CD4-positive, alpha-beta T cell treated with Interleukin-17A for 4 hours (primary cell): ENCODE measurements at places on chromosomes 5 and 9.

- no peak for DNase-seq
These were observed 39.9 kb downstream of the NEURL1B start for GRCh38 chr5:172680921-172681320.

DNA sequence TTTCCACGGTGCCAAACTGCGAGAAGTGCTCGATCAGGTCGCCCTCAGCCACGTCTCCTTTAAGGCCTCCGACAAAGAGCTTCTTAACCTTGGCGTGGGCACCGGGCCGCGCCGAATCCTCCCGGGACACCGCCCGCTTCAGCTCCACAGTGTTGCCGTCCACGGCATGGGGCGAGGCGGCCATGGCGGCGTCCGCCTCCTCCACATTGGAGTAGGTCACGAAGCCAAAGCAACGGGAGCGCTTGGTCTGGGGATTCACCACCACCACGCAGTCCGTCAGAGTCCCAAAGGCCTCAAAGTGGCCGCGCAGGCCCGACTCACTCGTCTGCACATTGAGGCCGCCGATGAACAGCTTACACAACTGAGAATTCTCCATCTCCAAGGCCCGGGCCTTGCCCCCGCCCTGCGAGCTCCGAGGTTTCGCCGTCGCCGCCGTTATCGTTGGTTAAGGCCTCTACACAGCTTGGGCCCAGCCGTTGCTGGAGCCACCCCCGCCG, 424 bp downstream of the HNRNPA0 start:
- DNase-seq = no peak

DNA sequence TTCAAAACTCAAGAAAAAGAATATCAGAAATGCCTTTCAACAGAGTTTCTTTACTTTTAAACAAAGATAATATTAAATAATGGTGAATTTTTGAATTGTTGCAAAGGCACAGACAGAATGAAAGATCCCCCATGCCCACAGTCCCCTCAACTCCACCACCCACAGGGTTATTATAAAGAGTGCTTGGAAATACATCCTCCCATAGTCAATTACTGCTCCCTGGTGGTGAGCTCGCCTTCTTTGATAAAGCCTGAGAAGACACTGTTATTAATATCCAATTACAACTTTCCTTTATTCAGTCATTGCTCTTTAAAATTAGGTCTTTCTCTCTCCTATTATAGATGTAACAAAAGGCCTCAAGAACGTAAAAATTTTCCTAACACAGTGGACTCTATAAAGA, 490.2 kb upstream of the RORB start:
- no peak for DNase-seq

DNA sequence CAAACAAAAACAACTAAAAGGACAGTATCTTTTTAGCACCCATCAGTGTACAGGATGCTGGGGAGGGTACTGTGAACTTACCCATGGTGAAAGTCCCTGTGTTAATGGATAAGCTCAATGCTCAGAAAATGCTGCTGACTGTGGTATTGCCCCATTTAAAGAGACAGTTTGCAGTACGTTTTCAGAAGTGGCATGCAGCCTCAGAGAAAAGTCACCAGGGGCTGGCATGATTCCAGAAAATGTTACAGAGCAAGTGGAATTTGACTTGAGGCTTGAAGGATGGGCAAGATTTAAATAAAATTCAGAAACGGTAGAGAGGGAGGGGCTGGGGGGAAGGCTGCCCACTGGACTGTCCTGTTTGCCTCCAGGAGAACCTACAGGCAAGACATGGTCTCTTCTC, 7.2 kb downstream of the S1PR3 start:
- no peak for DNase-seq

GRCh38 chr5:57494104-57495098, 11.8 kb upstream of the ACTBL2 start:
- DNase-seq = peak; percentile 77

GRCh38 chr5:16179936-16180788, 571 bp upstream of the MARCHF11 start:
- DNase-seq = no peak
